ENCODE measurements at places on chromosomes 16 and 17.

DNA sequence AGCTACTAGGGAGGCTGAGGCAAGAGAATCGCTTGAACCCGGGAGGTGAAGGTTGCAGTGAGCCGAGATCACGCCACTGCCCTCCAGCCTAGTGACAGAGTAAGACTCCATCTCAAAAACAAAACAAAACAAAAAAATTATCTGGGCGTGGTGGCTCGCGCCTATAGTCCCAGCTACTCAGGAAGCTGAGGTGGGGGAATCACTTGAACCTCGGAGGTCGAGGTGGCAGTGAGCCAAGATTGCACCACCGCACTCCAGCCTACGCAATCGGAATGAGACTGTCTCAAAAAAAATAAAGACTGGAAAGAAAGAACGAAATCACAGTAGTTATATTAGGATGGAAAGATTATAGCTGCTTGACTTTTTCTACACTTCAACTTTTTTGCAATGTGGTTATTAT, 18.9 kb downstream of the COG1 start:
- DNase-seq, result peak; percentile 47

- no peak for DNase-seq
Measured at GRCh38 chr17:77303620-77304019, 162.9 kb downstream of the SEC14L1 start.

DNA sequence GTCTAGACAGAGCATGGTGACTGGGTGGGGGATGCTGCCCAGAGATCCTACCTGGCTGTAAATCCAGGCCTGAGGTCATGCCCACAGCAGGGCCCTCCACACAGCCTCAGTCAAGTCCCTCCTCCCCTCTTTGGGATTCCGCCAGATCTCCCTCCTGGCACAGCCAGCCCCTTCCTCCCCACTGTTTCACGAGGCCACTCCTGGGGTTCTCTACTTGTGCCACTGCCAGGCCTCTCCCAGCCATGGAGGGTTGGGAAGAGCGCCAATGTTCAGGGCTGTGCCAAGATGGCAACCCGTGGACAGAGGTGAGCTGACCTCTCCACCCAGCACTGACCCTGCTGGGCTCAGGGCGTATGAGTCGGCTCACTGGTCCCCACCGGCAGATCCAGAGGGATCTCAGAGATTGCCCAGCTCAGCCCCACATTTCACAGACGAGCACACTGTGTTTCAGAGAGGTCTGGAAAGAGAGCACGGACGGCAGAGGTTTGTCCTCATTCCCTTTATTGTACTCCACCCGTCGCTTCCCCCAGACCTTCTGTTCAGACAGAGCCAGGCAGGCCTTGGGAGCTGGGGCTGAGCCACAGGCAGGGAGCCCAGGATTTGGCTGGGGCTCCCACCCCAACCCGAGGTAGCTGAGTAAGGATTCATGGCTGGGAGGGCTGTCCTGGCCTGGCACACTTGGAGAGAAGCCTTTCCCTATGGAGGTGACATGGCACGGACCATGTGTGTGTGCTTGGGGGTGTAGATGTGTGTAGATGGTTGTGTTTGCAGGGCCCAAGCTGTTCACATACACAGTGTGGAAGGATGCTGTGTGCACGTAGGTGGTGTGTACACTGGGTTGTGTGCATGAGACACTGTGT, 3.5 kb upstream of the CAMKK1 start:
- DNase-seq, result no peak

- no peak for DNase-seq
Measured at GRCh38 chr16:56075732-56076388, 115.4 kb upstream of the GNAO1 start.

DNA sequence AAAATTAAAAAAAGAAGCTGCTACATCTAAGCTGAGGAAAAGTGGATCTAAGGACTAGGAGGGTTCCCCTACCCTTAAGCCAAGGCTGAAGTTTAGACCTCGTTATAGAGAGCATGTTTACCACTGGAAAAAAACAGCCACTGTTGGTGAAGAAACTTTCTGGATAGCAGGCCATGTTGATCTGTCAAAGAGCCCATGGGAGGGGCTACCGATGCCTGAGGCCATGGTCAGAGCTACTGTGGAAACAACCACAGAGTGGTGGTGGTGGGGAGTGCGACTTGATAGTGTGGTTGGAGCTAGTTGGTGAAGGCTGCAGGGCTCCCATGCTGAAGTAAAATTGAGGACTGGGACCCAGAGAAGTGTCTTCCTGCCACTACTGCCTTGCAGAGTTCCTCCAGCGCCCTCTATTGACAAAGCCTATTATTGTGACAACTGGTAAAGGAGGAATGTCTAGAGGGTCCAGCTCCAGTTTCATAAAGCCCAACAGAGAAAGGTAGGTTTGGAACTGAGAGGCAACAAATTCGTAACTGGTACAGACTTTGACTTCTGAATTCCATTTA, 12.7 kb upstream of the FAM20A start:
- peak; percentile 22 for DNase-seq

GRCh38 chr16:11731222-11731621, 11.4 kb downstream of the TXNDC11 start:
- no peak for DNase-seq

DNA sequence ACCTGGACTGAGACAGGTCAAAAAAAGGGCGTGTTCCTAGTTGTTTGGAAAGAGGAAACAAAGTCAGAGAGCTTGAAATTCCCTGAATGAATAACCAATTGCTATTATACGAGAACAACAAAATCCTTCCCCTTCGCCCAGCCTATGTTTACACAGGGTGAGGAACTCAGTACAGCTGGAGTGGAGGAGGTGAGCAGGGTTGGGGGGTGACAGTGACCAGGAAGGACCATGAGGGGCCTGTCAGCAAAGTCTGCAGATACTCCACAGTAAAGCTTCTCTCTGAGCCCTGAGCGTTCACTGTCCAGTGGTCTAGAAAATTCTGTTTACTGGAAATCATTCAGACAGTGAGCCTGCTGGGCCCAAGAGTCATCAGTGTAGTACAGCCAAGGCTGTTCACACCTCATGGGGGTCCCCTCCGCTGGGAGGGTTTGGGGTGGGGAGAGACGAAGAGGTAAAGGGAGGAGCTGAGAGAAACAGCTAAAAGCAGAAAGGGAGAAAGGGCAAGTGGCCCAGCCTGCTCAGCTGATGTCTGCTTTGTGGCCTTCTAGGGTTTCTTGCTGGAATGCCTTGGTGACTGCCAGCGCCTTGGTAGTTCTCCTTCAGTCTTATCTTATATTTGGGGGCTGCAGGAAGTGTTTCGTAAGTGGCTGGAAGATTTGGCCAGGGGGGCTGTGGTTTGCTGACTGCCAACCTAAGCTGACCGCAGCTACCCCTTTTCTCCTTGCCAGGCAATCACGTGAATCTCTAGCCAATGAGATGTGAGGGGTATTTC, 5.7 kb downstream of the DUSP3 start:
- no peak for DNase-seq

DNA sequence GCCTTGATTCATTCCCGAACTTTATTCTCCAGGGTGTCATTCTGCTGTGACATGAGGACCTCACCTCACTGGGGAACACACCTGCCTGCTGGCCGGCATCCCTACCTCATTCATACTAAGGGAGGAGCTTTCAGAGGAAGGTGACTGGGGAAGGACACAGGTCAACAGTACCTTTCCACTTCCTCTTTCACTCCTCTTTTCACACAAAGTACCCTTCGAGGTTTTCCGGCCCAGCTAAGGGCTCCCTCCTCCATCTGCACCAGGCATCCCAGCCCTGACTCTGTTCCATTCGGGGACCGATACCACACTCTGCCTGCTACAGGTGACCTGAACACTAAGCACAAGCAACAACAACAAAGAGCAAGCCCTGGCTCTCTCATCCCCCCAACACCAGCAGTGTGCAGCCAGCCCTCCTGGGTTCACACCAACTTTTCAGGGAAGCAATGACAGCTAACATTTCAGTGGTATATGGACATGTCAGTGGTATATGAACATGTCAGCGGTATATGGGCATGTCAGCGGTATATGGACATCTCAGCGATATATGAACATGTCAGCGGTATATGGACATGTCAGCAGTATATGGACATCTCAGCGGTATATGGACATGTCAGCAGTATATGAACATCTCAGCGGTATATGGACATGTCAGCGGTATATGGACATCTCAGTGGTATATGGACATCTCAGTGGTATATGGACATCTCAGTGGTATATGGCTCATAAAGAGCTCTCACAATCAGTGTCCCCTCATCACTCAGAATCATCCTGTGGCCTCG, 16.0 kb downstream of the TRIM25 start:
- no peak for DNase-seq

DNA sequence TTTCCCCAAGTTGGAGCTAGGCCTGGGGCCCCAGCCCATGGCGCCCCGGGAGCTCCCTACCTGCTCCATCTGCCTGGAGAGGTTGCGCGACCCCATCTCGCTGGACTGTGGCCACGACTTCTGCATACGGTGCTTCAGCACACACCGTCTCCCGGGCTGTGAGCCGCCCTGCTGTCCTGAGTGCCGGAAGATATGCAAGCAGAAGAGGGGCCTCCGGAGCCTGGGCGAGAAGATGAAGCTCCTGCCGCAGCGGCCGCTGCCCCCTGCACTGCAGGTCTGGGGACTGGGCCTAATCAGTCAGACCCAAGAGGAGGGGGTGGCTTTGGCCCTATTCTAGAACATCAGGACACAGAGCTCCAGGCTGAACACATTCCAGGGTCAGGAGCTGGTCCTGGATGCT, 1.5 kb downstream of the RNF112 start:
- no peak for DNase-seq

- no peak for DNase-seq
Measured at GRCh38 chr16:81767987-81768592, 11.0 kb upstream of the PLCG2 start.
